ENCODE measurements at places on chromosomes 12 and 14.

DNA sequence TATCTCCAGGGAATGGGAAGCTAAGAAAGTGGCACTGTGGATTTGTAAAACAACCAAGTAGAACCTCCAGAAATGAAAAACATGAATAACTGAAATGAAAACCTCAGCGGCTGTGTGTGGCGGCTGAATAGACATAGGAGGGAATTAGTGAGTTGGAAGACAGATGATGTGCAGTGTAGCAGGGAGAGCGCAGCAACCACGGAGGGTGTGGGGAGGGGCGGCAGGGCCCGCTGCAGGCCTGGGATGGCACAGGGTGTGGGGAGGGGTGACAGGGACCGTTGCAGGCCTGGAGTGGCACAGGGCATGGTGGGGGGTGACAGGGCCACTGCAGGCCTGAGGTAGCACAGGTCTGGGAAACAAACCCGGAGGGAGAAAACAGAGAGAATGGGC, 51.1 kb downstream of the BEGAIN start:
- H3K4me3 ChIP-seq, result no peak overlapping the region
- H3K4me1 ChIP-seq, result no peaks in the 10 kb centered on the region
- H3K36me3 ChIP-seq, result no peaks in the 10 kb centered on the region
- H3K27ac ChIP-seq, result no peak overlapping the region
- no peaks in the 10 kb centered on the region for H3K27me3 ChIP-seq
- no peak for DNase-seq

GRCh38 chr12:6757028-6757690, 4.2 kb upstream of the MLF2 start:
- H3K4me1 ChIP-seq, result peaks cover 25% of the 10 kb centered on the region
- H3K36me3 ChIP-seq, result no peaks in the 10 kb centered on the region
- DNase-seq, result no peak
- H3K4me3 ChIP-seq, result no peak overlapping the region
- H3K27me3 ChIP-seq, result peaks cover 10% of the 10 kb centered on the region

- no peak overlapping the region for H3K4me3 ChIP-seq
- H3K36me3 ChIP-seq, result no peaks in the 10 kb centered on the region
- DNase-seq, result no peak
- H3K27me3 ChIP-seq, result no peaks in the 10 kb centered on the region
- H3K4me1 ChIP-seq, result peaks cover 19% of the 10 kb centered on the region
Measured at GRCh38 chr12:31759632-31760459, 31.0 kb upstream of the AMN1 start.

DNA sequence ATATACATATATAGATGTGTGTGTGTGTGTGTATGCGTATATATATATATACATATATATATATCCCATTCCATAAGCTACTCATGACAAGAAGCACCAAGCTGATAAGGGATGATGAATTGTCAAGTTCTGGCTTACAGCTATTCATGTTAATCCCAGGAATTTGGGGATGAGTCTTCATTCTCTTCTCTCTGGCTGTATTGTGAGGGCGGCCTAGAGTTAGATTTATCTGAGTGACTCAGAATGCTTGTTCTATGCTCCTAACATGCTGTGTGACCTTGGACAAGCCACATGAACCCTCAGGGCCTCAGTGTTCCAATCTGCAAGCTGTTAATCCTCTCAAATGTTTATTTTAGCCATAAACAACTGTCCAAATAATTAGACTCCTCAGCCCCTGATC, 749.0 kb downstream of the MED13L start:
- no peak overlapping the region for H3K27ac ChIP-seq
- no peaks in the 10 kb centered on the region for H3K4me1 ChIP-seq

GRCh38 chr12:124032265-124032886, 59.4 kb downstream of the ZNF664 start:
- H3K27me3 ChIP-seq, result peaks cover 10% of the 10 kb centered on the region
- no peaks in the 10 kb centered on the region for H3K4me1 ChIP-seq
- DNase-seq, result peak; percentile 14
- H3K4me3 ChIP-seq, result no peak overlapping the region

Measured in naive B cell (primary cell).